Left lobe of liver (tissue), 2 donors: ENCODE measurements at places on chromosomes 7 and 10.

- no peak for DNase-seq
Measured at GRCh38 chr7:80596933-80597517, 41.4 kb upstream of the CD36 start.

DNA sequence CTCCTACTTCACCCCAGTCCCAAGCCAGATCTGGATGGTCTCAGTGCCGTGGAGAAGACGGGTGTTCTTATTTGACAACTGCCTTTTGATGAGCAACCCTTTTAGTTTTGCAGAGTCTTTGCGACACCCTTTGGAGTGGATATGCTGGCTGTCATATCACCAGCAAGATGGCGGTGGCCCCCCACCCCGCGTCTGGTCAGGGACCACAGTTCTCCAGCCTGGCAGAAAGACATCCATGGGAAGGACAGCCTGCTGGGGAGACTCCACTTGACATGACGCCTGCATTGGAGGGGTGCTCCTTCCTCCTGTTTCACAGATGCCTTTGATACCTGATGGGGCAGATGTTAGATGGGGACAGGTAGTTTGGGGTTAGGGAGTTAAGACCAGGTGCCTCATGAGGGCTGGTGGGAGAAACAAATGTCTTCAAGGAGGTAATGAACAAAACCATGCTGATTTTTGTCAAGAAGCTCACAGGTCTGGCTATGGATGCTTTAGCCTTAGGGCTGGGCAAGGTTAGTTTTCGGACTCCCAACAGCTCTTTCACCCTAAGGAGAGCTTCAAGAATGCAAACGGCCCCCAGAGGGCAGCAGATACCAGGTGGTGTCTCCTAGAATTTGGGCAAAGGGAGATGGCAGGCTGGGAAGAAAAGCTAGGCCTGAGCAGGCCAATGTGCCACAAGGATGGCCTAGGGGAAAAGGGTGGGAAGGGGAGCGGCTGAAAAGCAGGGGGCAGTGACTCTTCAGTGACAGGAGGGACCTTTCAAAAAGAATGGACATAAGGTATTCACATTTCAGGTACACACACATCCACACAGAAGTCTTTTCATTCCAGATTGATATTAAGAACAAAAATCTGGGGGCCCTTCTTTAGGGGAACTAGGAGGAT is 95.2 kb downstream of the CLEC2L start:
- DNase-seq = peak; percentile 62

GRCh38 chr10:131838966-131839742 is 61.7 kb upstream of the PPP2R2D start:
- DNase-seq = peak; percentile 43

GRCh38 chr7:135678612-135679575 is 16.6 kb downstream of the STMP1 start:
- peak; percentile 65 for DNase-seq

DNA sequence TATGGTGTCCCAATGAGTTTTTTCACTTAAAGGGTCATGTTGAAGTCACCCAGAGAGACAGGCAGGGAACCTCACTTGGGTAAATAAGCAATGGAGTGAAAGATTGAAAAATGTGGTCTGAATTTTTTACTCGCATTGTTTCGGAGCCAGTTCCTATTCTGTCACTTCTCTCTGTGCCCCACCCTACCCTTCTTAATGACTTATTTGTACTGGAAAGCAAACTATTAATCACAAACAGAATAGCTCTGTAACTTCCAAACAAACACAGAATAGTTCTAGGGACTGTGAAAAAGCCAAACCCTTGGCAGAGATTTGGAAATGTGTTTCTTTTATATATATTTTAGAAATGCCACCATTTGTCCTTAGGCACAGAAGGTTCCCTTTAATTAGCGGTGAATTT is 76.0 kb downstream of the LRMDA start:
- no peak for DNase-seq

GRCh38 chr7:129298268-129298893 is 73.6 kb downstream of the AHCYL2 start:
- peak; percentile 63 for DNase-seq

DNA sequence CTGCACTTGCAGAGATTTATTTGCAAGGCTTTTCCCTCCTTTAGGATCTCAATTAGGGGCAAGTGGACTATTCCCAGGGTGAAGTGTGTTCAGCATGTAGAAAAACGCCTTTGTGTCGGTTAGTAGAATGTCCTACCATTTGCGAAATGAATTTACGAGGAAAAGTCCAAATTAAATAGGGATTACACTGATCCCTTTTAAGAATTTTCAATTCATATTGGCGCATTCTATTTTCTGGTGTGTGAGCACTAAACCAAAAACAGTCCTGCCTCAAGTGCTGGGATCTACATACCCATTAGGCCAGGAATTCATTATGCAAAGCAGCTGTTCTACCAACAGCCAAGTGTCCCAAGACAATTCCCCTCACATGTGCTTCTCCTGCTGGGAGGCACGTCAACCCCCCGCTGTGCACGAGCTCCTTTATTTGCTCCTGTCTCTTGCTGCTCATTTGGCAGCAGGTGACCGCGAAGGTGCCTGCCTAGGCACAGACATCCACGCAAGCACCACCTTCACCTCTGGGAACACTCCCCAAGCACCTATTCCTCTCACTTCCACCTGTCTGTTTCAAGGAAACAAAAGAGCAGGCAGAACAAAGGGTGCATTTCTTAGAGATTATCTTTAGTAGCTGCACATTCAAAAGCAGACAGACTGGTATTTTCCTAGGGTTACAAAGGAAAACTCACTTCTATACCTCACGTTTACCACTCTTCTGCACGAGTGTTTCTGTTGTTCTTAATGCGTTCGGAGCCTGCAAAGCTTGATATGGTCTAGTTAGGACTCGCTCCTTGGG is 134.6 kb upstream of the FGFR2 start:
- DNase-seq = no peak

- DNase-seq = no peak
Measured at GRCh38 chr7:25615003-25615402, 386.7 kb upstream of the NPVF start.
